ENCODE measurements at places on chromosomes 1 and 21.

GRCh38 chr1:169550294-169550693 is 36.0 kb downstream of the F5 start:
- DNase-seq, result no peak

GRCh38 chr1:28482702-28483101 is 23.1 kb upstream of the RCC1 start:
- DNase-seq, result no peak

DNA sequence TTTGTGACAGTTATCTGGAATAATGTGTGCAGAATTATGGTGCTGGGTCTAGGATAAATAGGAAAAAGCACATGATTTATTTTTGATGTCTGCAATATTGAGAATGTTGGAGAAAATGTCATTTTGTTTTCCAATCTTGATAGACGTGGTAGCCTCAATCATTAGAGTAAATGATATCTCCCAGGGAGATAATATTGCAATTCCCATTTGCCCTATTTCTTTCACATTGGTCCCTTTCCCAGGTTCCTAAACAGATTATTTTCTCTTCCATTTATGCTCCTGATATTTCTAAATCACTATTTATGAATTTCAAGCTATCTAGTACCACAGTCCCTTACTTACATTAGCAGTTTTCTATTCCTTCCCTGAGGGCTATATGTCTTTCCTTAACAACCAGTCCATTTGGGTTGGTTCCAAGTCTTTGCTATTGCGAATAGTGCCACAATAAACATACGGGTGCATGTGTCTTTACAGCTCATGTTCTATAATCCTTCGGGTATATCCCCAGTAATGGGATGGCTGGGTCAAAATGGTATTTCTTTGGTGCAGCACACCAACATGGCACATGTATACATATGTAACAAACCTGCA is 447.3 kb downstream of the PLA2G4A start:
- no peak for DNase-seq

DNA sequence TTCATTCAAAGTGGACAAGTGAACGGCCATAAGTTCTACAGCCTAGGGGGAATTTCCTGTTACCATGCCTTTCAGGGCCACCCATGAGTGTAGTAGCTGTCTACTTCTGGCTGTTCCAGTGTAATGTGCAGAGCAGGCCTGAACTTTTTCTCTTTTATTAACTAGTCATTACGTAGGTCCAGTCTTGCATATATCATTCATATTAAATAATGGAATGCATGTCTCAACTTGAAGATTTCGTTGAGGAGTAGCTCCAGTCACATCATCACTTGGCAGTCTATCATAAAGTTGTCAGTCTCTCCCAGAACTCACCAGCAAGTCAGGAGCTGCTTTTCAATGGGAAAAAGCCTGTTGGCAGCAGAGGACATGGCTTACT is 12.0 kb upstream of the GIPC2 start:
- no peak for DNase-seq

DNA sequence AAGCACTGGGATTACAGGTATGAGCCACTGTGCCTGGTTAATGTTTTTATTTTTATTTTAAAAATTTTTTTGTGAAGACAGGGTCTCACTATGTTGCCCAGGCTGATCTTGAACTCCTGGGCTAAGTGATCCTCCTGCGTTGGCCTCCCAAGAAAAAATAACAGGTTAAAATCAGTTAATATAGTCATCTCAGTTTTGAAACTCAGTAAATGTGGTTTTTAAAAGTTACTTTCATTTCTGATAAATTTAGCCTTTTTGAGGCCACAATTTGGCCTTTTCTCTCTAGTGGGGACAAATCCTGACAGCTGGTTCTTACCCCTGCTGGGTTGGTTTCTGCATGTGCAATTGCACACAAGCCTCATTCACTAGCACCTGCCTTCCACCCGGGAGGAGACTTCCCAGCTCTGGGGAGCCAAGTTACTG is 13.3 kb downstream of the PMF1 start:
- DNase-seq, result no peak

DNA sequence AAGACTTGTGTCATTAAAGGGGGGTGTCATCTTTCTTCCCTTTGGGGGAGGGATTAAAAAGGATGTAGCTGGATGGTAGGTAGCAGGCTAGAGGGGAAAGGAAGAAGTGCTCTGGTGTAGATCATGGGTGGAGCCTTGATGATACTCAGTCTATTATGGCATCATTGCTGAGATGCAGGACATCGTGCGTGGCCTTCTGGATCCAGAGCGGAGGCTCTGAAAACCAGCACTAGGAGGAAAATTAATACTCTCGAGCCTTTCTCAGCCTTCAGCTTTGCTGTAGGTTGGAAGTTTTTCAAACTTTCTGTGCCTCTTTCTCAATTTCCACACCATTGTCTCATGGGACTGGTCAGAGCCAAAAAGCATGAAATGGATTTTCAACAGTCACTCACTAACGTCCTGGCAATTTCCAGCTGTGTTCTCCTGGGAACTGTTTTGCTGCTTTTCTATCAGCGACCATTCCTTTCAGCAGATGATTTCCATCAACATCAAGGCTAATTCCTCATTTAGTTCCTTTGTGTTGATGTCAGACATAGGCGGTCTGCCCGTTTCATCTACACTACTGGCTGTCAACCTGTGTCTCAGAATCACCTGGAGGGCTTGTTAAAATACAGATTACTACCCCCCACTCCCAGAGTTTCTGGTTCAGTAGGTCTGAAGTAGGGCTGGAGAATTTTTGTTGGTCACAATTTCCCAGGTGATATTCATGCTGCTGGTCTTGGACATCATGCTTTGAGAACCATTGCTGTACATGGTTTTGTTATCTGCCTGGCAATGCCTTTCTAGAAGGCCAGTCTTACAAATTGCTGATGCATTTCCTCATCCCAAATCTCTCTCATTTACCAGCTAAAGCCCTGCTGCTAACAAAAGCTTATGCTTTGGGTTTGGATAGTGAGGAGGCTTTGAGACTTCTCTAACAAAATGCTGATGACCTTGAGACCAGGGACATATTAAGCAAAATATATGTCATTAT is 7.7 kb downstream of the CACNA1E start:
- no peak for DNase-seq

DNA sequence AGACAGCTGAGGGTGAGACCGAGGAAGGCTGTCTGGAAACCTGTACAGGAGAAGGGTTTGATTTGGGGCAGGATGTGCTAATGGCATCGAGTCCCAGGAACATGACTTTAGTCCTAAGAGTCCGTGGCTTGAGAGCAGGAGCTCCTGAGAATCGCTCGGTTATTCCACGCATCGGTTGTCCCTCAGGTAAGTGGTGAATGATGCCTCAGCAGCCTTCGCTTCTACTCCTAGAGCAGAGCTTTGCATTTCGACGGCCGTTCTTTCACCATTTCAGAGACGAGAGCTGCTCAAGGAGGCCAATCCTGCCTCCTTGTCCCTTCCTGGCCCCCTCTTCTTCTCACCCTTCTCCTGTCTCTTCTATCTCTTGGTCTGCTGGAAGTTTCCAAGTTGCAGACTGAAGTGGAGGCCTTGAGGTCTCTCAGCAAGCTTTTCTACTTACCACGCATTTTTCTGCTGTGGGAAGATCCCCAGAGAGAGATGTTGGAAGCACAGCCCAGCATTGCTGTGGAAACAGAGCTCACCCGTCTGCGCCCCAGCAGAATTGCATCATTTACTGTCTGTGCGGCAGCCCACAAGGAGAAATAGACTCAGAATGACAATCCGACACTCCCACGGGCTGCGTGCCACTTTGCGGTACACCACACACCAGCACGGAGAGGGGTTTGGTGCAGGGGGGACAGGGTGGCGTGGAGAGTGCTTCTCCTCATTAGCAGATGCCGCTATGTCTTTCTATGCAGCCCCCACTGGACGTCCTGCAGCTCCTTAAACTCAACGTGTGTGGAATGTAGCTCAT is 270.7 kb upstream of the C1orf174 start:
- no peak for DNase-seq

- DNase-seq, result no peak
Measured at GRCh38 chr1:9324246-9325096, 31.8 kb downstream of the SPSB1 start.

GRCh38 chr1:234955107-234955731 is 173.4 kb downstream of the TOMM20 start:
- peak; percentile 87 for DNase-seq

- DNase-seq, result no peak
Measured at GRCh38 chr1:93728480-93729131, 47.0 kb upstream of the BCAR3 start.

DNA sequence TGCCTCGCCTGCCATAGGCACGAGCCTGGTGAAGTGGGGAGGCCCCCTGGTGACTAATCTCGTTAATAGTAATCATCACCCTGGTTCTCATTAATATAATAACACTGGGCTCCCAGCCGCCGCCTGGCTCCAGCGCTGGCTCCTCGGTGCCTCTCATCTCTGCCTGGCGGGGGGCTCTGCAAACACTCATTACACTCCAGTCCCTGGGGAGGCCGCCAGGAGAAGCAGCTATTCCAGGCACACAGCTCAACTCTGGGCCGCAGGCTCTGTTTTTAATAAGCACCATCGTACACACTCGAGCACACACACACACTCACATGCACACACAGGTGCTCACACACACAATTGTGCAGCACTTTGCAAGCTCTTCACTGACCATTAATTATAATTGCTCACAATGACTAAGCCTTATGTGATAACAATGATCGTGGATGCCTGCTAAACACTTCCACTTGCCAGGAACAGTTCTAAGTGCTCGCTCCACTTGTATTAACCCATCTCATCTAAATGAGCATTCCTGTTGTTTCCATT is 52.2 kb downstream of the SDC3 start:
- peak; percentile 25 for DNase-seq

All from kidney (tissue), 22 donors.